Left cardiac atrium (tissue), 4 donors: ENCODE measurements at places on chromosomes 7 and 10. TPM values are rescaled to one million over a fixed set of nuclear protein-coding genes. Genes with fewer than 3 reads are reported as not detected.
A peak's percentile ranks its signal among the peaks of the same experiment; 100 is the strongest.

DNA sequence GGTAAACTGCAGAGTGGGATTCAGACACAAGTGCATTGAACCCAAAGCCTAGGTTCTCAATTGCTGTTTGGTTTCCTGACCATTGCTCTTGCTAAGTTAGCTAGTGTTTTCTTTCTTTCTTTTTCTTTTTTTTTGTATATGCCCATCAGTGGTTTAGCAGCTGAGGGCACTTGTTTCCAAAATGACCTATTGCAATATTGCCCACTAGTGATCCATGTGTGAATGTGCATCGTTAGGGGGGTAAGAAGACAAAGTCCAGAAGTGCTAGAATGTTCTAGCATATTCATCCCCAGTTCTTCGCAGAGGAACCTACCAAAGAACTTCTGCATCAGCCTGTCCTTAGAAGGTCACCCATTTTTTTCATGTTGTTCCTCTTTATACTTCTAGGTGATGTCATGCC is 252.8 kb upstream of the GPR26 start:
- DNase-seq, result no peak

- no peak for DNase-seq
Observed at GRCh38 chr10:110370006-110370405, 65.3 kb upstream of the SMNDC1 start.

- no peak for DNase-seq
Observed at GRCh38 chr7:106371629-106372028, 86.8 kb upstream of the NAMPT start.

GATA3 gene
- 2.1 TPM for total RNA-seq

- DNase-seq, result no peak
Observed at GRCh38 chr10:124369986-124370385, 48.7 kb downstream of the OAT start.

DNA sequence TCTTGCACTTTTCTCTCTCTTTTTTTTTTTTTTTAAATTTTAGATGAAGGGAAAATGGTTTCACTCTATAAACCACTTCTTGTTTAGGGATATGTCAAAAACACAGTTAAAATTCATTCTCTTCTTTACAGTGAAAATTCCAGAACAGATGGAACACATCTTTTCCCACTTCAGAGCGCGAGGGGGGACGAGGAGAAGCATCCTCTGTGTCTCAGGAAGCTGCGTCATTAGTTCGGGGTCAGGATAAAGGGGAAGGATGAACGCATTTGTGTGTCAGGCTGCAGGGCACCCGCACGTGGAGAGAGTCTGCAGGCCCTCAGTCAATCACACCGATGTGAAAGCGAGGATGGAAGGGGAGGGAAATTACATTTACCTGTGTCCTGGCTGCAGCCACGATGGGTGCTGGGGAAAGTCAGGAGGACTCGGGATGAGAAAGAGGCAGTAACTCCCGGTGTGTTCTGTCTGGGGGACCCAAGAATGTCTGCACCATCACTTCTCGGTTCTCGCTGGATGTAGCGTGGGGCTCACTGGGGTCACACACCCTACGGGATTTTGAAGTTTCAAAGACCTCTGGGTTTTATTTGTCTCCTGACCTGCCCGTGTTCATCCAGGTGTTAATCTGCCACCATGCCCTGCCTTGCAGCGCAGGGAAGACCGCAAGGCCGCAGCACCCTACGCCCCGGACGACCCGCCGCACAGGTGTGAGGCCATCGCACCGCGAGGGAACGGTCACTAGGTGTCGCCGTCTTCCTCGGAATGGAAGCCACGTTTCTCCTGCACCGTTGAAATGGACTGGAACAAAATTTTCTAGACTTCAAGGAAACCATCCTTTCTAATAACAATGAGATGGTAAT is 66.7 kb upstream of the PITRM1 start:
- DNase-seq, result peak; percentile 78

PLAC9 gene
- 97.9 TPM for total RNA-seq

PRPF18 gene
- 14.3 TPM for total RNA-seq

GRCh38 chr7:42915356-42915755 is 3.5 kb upstream of the C7orf25 start:
- no peak for DNase-seq
